ENCODE measurements at places on chromosomes 1 and 21. TPM values are rescaled to one million over a fixed set of nuclear protein-coding genes. Genes with fewer than 3 reads are reported as not detected.

Gene SLAMF9
- total RNA-seq: not detected

Gene SMAP2
- 170 TPM for total RNA-seq

Gene LCE2B
- not detected for total RNA-seq

Gene LRIG2
- 11.6 TPM for total RNA-seq

Gene MYCL
- total RNA-seq: 28.4 TPM

Gene NUAK2
- 40.0 TPM for total RNA-seq

Gene CYP4Z1
- total RNA-seq: 0.94 TPM

Gene SH2D5
- not detected for total RNA-seq

Gene TACSTD2
- total RNA-seq: not detected

Gene INAVA
- 33.8 TPM for total RNA-seq

- H3K27ac ChIP-seq: no peak overlapping the region
- H3K27me3 ChIP-seq: no peaks in the 10 kb centered on the region
- no peak overlapping the region for H3K4me3 ChIP-seq
- no peaks in the 10 kb centered on the region for H3K4me1 ChIP-seq
- no peaks in the 10 kb centered on the region for H3K36me3 ChIP-seq
These were observed 362.4 kb upstream of the PKN2 start for GRCh38 chr1:88321706-88322105.

GRCh38 chr1:57839067-57839466 is 415.2 kb upstream of the DAB1 start:
- H3K4me1 ChIP-seq: no peaks in the 10 kb centered on the region
- no peaks in the 10 kb centered on the region for H3K27me3 ChIP-seq
- no peak for DNase-seq
- H3K4me3 ChIP-seq: no peak overlapping the region

GRCh38 chr1:110394493-110394820 is 3.6 kb upstream of the SLC16A4 start:
- no peaks in the 10 kb centered on the region for H3K27me3 ChIP-seq
- peak overlapping the region; percentile 64 for H3K27ac ChIP-seq
- no peak for DNase-seq
- H3K36me3 ChIP-seq: no peaks in the 10 kb centered on the region

- H3K4me1 ChIP-seq: no peaks in the 10 kb centered on the region
- H3K27me3 ChIP-seq: no peaks in the 10 kb centered on the region
- no peak overlapping the region for H3K27ac ChIP-seq
These were observed 83.6 kb upstream of the L1TD1 start for GRCh38 chr1:62111084-62111483.

DNA sequence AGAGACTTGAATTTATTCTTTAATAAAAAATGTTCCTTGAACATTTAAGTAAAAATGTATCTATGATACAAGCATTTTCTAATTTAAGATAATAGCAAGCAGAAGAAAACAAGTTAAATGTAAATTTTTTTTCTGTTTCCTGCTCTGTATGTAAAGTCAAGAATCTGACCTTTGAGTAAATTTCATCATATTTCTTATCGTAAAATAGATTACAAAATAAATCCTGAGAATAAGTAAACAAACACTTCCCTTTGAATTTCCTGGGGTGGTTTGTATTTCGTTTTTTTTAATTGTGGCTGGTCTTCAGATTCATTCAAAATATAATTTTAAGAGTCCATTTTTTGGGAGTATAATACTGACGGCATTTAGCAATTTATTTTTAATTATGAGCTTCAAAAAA is 77.6 kb downstream of the POU2F1 start:
- H3K27me3 ChIP-seq: no peaks in the 10 kb centered on the region
- no peaks in the 10 kb centered on the region for H3K4me1 ChIP-seq
- DNase-seq: no peak
- no peak overlapping the region for H3K4me3 ChIP-seq

DNA sequence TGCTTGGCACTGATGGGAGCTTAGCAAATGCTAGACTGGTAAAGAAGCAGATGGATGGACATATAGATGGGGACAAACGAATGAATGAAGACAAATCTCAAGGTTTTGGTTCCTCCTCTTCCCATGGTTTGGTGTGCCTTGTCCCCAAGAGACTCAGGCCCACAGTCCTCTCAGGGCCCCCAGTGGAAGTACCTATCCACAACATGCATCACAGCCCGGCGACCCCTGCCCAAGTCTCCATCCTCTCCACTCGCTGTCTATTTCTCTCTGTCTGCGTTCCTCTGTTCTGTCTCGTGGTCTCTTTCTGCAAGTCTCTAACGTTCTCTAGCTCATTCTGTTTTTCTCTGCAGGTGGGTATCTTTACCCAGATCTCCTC is 85.8 kb downstream of the GLIS1 start:
- no peaks in the 10 kb centered on the region for H3K36me3 ChIP-seq
- H3K4me1 ChIP-seq: no peaks in the 10 kb centered on the region
- no peaks in the 10 kb centered on the region for H3K27me3 ChIP-seq
- no peak overlapping the region for H3K4me3 ChIP-seq

- no peaks in the 10 kb centered on the region for H3K27me3 ChIP-seq
- DNase-seq: no peak
- no peaks in the 10 kb centered on the region for H3K4me1 ChIP-seq
- no peaks in the 10 kb centered on the region for H3K36me3 ChIP-seq
- no peak overlapping the region for H3K4me3 ChIP-seq
These were observed 34.5 kb upstream of the SERBP1 start for GRCh38 chr1:67464746-67465145.

GRCh38 chr1:48831120-48831978 is 54.7 kb upstream of the BEND5 start:
- no peak overlapping the region for H3K27ac ChIP-seq
- H3K4me1 ChIP-seq: no peaks in the 10 kb centered on the region
- no peaks in the 10 kb centered on the region for H3K27me3 ChIP-seq
- H3K36me3 ChIP-seq: no peaks in the 10 kb centered on the region

DNA sequence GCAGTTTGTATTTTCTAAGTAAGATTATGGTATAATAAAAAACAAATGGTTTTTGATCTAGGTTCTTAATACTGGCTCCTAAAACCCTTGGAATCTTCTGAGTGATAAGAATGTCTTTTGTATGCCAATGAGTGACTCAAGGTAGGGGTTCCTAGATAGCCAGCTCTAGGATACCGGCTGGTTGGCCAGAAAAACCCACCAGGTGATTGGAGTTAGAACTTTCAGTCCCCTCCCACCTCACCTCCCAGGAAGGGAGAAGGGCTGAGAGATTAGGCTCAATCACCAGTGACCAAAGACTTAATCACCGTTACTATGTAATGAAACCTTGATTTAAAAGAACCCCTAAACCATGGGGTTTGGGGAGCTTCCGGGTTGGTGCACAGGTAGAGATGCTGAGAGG is 8.7 kb upstream of the BRDT start:
- no peaks in the 10 kb centered on the region for H3K27me3 ChIP-seq
- no peak overlapping the region for H3K4me3 ChIP-seq
- no peak for DNase-seq
- no peaks in the 10 kb centered on the region for H3K4me1 ChIP-seq
- H3K27ac ChIP-seq: no peak overlapping the region

DNA sequence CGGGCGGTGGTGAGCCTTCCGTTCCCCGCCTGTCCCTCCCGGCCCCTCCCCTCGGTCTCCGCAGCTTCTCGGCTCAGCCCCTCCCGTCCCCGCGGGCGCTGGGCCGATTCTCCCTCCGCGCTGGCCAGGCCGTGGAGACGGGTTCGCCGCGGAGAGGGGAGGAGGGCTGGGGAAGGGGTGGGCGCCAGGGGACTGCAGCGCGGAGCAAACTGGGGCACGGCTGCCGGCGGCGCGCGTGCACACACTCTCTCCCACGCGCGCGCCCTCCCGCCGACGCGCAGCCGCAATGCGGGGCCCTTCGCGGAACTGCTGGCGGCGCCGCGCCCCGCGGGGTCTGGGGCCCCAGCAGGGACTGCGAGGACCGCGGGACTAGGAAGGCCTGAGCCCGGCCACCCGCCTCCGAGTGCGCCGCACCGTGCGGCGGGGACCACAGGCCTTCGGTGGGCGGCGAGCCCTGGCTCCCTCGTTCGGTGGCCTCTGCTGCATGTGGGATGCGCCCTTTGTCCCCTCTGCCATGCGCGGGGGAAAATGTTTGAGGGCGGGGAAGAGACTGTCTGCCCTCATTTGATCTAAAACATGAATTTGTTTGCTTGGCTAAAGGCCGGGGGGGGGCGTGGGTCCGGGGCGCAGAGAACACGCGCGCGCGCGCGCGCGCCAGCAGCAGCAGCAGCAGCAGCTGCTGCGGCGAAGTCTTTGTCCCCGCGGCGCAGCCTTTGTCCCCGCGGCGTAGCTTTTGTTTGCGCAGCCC is 90.7 kb upstream of the VAMP3 start:
- H3K4me1 ChIP-seq: peaks cover 31% of the 10 kb centered on the region
- H3K27me3 ChIP-seq: no peaks in the 10 kb centered on the region
- H3K27ac ChIP-seq: peak overlapping the region; percentile 60

- no peaks in the 10 kb centered on the region for H3K4me1 ChIP-seq
- H3K27me3 ChIP-seq: no peaks in the 10 kb centered on the region
- H3K36me3 ChIP-seq: no peaks in the 10 kb centered on the region
- no peak for DNase-seq
- no peak overlapping the region for H3K27ac ChIP-seq
These were observed 54.6 kb upstream of the BTG3 start for GRCh38 chr21:17667256-17667655.

DNA sequence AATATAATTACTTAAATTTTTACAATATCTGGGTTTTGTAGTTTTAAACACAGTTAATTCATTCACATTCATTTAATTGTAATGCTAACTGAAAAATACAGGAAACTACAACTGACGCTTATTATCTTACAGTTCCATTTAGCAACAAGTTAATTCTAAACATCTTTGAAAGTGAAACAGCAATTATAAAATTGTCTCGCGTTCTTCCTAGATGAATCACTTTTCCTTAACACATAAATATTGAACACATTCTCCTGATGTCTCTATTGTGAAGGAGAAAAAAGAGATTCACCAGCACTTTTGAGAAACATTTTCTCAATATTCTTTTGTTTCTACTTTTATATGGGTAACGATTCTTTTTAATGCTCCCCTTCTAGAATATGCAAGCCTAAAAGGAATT is 6.4 kb downstream of the PTGFR start:
- no peaks in the 10 kb centered on the region for H3K27me3 ChIP-seq
- no peak overlapping the region for H3K4me3 ChIP-seq
- H3K4me1 ChIP-seq: no peaks in the 10 kb centered on the region
- no peaks in the 10 kb centered on the region for H3K36me3 ChIP-seq
- H3K27ac ChIP-seq: no peak overlapping the region

All from Peyer's patch (tissue), 4 donors.